ENCODE measurements at places on chromosomes 1 and 21. TPM values are rescaled to one million over a fixed set of nuclear protein-coding genes. Genes with fewer than 3 reads are reported as not detected.

Gene MAP3K6
- total RNA-seq: 38.6 TPM

DNA sequence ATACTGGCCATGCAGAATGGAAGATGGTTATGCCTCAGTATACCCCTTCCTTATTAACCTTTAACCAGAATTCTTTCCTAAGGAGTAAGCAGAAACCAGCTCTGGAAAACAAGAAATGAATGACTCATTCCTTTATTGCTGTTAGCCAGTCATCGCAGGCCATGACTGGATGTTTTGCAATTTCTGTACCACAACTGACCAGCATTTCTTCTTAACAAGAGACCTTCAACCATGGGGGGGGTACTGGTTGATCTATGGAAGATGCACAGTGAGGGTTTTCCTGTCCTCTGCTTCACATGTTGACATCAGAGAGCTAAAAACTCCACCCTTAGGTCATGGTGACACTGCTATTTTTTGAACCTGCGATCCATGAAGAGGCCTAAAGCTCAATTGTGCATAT is 28.0 kb upstream of the RNF2 start:
- H3K4me3 ChIP-seq: no peak overlapping the region
- H3K4me1 ChIP-seq: no peaks in the 10 kb centered on the region
- no peak for DNase-seq
- no peak overlapping the region for H3K27ac ChIP-seq

- no peak overlapping the region for H3K27ac ChIP-seq
- no peak overlapping the region for H3K4me3 ChIP-seq
- no peaks in the 10 kb centered on the region for H3K4me1 ChIP-seq
- DNase-seq: no peak
- H3K27me3 ChIP-seq: peaks cover 5% of the 10 kb centered on the region
- H3K36me3 ChIP-seq: no peaks in the 10 kb centered on the region
Measured at GRCh38 chr1:4591926-4592325, 62.5 kb upstream of the AJAP1 start.

- no peaks in the 10 kb centered on the region for H3K27me3 ChIP-seq
- DNase-seq: no peak
- H3K4me1 ChIP-seq: no peaks in the 10 kb centered on the region
Measured at GRCh38 chr21:29367335-29367734, 68.6 kb downstream of the BACH1 start.

DNA sequence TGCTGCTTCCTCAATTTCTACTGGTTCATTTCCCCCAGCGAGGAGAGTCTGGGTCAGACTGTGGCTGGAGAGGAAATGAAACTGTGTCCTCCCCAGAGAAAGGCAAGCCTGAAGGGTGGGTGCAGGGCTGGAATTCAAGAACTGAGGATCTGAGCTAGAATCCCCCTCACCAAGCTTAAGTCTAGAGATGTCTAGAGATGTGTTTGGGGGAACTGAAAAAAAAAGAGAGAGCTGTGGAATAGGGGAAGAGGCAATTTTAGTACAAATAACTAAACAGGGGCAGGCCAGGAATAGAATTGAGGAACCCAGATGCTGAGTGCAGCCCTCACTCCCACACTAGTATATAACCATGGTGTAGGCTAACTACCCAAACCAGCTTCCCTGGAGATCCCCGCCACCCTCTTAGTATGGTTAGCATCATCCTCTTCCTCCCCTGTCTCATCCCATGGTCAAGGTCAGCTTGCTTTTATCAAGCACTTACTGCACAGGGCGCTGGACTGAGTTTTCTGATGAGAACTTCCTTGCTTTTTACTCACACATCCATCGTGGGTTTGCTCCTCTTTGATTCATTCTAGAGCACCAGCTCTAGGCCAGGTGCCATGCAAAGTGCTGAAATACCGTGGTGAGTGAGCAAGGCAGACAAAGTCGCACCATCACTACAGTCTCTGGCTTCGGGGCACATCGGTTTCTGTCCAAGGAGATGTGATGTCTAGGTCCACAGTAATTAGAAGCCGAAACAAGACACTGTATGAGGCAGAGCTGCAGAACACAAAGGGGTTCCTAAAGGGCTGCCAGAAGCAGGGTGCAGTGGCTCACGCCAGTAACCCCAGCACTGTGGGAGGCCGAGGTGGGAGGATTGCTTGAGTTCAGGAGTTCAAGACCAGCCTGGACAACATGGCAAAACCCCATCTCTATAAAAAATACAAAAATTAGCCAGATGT is 112.9 kb upstream of the IPO9 start:
- no peak for DNase-seq
- H3K4me3 ChIP-seq: no peak overlapping the region
- H3K27ac ChIP-seq: peak overlapping the region; percentile 64
- no peaks in the 10 kb centered on the region for H3K27me3 ChIP-seq

GRCh38 chr21:34640858-34641257 is 25.9 kb upstream of the RCAN1 start:
- H3K4me1 ChIP-seq: no peaks in the 10 kb centered on the region
- no peak overlapping the region for H3K27ac ChIP-seq
- DNase-seq: no peak
- H3K36me3 ChIP-seq: no peaks in the 10 kb centered on the region
- H3K4me3 ChIP-seq: no peak overlapping the region
